Activated CD4-positive, alpha-beta T cell treated with anti-CD3 and anti-CD28 coated beads for 24 hours (primary cell): ENCODE measurements at places on chromosomes 4 and X.

DNA sequence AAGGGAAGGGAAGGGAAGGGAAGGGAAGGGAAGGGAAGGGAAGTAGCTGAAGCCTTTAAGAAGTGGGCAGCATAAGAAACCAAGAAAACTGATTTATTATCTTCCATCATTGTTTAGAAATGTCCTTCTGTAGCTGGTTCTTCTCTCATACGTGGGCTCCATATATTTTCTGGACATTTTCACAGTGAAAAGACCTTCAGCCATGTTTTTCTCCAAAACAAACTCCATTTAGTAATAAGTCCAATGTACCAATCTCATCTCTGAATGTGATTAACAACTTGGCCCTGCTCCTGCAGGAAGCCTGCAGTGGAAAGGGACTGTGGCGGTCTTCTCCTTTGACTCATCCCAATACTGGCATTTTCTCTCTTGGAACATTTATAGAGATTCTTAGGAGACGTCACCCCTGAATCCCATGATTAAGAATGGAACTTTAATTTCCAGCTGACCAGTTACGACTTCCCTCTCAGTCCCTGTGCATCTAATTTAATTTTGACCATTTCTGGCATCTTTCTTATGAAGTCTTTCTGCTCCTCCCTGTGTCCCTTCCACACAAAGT is 96.6 kb upstream of the GUCY1A1 start:
- no peak for DNase-seq

DNA sequence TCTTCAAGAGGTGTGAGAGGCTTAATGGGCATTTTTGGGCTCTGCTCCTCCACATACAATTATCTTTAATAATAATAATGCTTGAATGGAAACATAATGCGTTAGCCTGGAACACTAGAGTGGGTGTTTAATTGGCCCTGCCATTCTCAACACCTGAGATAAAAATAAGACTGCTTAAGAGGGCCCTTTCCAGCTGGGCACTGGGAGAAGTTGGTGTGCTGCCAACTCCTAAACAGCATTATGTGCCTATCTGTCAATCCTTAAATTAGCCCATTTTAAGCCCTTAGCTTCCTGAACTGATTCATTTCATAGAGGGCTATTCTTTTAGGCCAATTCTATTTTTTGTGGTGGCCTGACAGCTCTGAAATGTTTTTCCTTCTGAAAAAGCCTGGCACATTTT is 211.1 kb upstream of the ZIC3 start:
- DNase-seq = no peak

DNA sequence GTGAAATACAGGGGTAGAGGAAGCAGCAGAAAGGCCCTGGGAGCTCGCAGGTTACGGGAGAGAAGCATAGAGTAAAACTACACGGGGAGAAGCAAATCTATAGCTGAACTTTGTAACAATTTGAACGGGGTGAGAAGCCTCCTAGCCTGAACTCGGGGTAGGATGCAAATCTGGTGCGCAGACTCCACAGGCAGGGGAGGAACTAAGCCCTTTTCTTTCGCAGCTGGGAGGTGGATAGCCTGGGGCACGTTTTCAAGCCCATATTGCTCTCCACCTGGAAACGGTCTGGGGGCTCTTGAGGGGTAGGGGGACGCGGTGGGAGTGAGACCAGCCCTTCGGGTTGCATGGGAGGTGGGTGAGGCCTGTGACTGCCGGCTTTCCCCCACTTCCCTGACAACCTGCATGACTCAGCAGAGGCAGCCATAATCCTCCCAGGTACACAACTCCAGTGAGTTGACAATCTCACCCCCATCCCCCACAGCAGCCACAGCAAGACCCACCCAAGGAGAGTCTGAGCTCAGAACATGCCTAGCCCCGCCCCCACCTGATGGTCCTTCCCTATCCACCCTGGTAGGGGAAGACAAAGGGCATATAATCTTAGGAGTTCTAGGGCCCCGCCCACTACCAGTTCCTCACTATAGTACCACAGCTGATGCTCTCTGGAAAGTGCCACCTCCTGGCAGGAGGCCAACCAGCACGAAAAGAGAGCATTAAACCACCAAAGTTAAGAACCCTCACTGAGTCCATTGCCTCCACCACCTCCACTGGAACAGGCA is 29.9 kb downstream of the SOWAHB start:
- DNase-seq = no peak

DNA sequence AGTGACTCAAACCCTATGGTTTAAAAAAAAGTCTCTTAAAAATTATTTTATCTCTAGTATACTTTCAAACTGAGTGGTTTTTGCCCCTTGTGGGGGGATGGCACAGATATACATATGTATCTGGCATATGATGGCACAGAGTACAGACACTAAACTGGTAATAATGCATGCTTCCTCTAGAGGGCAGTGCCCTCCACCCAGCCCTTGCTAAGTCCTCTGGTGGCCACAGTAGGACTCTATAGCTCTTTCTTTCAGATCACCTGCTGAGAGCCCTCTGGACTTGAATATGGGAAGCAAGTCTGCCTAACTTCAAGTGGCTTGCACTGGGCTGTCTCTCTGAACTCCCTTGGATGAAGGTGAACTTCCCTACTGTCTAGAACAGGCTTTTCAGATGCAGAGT is 66.3 kb downstream of the TSPAN7 start:
- DNase-seq = peak; percentile 8

DNA sequence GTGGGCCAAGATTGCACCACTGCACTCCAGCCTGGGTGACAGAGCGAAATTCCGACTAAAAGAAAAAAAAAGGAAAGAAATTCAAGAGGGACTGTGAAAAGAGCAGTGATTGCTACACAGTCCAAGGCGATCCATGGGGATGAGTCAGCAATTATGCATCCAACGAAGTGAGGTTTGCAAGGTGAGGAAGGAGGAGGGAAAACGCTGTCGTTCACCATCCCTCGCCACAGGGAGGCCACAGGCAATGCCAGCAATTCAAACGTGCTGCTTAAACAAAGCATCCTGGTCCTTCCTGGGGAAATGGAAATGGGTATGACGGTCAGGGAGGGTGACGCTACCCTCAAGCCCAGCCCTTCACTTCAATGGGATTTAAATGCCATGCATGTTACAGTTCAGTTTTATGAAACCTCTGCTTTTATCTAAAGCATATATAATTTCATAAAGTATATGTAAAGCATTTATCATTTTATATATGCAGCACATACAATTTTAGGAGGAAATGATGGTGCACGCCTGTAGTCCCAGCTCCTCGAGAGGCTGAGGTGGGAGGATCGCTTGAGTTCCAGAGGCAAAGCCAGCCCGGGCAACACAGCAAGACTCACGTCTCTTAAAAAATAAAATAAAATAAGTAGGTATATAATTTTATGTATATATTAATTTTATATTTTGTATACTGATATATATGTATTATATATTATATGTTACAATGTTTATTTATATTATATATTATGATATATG is 108.7 kb downstream of the DHRSX start:
- DNase-seq = no peak

- no peak for DNase-seq
Observed at GRCh38 chr4:188960411-188961093, 821.3 kb downstream of the TRIML1 start.

GRCh38 chr4:159545556-159545955 is 442.7 kb downstream of the RAPGEF2 start:
- no peak for DNase-seq

DNA sequence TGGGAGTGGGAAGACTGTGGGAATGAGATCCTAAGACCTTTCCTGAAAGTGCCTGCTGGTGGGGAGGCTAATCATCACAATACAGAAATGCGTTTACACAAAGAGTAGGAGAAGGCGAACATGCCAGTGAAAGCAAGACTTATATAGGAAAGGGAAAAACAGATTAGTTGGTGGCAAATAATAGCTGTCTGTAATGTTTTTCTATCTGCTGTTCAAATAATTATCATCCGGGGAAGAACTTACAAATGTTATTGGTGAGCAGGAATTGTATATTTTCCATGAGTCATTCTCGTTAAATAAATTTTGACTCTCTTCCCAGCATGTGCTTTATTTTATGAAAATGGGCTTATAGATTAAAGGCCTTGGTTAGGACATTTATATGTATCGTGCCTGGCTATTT is 196.5 kb downstream of the ARHGAP10 start:
- no peak for DNase-seq

DNA sequence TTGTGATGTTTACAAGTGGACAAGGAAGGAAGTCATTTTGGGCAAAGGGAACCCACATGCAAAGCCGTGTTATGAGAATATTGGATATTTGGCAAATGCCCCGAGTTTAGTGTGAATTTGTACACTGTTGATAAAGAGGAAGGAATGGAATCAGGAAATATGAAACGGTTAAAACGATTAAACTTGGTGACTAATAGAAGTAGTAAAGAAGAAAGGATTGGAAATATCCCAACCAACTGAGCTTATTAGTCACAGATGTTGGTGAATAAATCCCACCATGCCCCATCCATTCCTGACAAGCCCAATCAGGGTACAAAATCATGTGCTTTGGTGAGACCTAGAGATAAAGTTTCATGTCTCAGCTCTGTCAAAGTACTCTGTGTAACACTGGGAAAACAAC is 22.0 kb downstream of the ARHGAP24 start:
- no peak for DNase-seq

- peak; percentile 7 for DNase-seq
Observed at GRCh38 chrX:50988649-50989048, 78.1 kb downstream of the BMP15 start.

- no peak for DNase-seq
Observed at GRCh38 chr4:27595571-27596360, 735.1 kb downstream of the STIM2 start.

DNA sequence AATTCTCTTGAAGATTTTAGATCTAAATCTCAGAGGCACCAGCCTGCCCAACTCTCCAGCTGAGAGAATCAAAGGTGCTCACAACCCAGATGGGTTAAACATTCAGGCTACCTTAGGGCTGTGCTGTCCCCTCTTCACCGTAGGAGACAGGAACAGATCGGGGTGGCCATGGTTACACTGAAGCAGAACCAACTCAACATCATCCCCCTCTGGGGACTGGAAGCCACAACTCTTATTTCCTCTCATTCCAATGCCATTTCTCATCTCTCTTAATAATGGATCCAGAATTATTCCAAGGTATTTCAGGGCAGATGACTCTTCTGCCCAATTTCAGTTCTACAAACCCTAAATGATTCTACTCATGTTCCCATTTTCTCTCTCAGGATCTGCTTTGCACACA is 109.7 kb downstream of the NKX6-1 start:
- DNase-seq = no peak

- DNase-seq = no peak
Observed at GRCh38 chr4:15649914-15650545, 5.1 kb downstream of the FBXL5 start.

GRCh38 chr4:110869114-110869513 is 246.2 kb upstream of the PITX2 start:
- DNase-seq = no peak

- DNase-seq = no peak
Observed at GRCh38 chr4:52548818-52549570, 110.1 kb downstream of the USP46 start.

DNA sequence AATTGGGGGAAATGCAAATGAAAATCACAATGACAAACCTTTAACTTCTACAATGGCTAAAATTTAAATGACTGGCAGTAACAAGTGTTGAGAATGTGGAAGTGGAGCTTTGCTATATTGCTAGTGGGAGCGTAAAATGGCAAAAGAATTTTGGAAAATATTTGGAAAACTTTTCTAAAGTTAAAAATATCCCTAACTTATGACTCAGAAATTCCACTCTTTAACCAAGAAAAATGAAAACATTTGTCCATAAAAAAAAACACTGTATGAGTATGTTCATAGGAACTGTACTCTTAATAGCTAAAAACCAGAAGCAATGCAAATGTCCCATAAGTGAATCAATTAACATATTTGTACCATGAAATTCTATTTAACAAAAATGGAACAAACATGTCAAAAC is 3.6 kb downstream of the TBCK start:
- no peak for DNase-seq

- no peak for DNase-seq
Observed at GRCh38 chrX:40687169-40687568, 39.8 kb upstream of the CXorf38 start.

- DNase-seq = no peak
Observed at GRCh38 chrX:10095698-10096432, 60.9 kb upstream of the CLCN4 start.

- no peak for DNase-seq
Observed at GRCh38 chrX:68710870-68711576, 63.6 kb downstream of the STARD8 start.

DNA sequence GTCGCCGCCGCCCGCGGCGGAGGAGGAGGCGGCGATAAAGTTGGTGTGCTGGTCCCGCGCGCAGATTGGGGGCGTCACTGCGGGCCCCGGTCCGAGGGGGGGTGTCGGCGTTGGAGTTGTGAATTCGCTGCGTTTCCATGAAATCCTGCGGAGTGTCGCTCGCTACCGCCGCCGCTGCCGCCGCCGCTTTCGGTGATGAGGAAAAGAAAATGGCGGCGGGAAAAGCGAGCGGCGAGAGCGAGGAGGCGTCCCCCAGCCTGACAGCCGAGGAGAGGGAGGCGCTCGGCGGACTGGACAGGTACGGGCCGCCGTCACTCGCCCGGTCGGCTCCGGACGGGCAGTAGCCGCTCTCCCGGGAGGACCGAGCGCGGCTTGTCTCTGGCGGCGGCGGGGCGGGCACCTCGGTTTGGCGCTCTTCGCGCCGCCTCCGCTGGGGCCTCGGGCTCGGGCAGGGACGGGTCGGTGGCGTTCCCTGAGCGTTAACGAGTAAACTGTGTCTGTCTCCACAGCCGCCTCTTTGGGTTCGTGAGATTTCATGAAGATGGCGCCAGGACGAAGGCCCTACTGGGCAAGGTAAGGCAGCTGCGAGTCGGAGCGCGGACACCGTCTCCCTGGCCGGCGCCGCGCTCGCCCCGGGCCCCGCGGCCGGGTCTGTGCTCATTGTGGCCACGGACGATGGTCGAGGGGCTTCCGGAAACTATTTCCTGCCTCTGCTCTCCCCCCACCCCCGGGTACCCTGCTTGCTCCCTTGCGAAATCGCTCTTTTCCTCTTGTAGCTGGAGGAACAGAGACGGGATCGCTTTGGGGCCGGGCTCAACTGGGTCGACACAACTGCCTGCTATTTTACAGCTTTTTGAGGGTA is 658 bp downstream of the KDM6A start:
- peak; percentile 16 for DNase-seq

DNA sequence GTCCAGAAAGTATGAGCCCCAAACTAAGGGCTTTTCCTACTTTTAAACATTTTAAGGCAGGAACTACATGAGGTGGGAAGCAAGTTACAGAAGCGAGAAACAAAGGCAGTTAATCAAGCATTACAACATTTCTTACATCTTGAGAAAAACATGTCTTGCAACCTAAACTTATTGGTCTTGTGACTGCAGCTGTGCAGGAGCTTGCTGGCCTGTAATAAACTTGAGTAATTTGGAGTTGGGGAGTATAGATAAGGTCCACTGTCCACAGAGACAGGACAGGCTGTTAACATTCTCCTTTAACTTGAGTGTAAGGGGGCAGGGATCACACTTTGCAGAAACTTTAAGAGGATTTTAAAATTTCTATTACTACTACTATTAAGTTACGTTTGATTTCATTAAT is 2.7 kb upstream of the UGT8 start:
- DNase-seq = no peak

GRCh38 chr4:101309925-101310324 is 37.4 kb downstream of the PPP3CA start:
- no peak for DNase-seq
